HCT116 (cell line): ENCODE measurements at places on chromosomes 2 and 18.
A peak's percentile ranks its signal among the peaks of the same experiment; 100 is the strongest.

DNA sequence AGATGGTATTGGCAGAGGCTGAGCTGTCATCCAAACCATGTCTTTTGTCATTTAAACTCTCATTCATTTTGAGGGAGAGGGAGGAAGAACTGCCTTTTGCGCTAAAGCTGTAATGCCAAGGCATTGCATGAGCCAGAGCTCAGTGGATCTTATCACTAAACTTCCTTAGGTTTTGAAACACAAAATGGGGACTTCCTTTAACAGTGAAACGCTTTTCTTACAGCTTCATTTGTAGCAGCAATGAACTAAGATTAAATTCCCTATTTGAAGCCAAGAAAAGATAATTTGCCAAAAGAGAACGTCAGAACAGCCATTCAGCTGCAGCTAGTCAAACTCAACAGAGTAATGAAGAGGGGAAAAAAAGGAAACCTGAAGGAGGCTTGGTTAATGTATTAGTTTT is 143.5 kb upstream of the MMADHC start:
- no peak for DNase-seq

DNA sequence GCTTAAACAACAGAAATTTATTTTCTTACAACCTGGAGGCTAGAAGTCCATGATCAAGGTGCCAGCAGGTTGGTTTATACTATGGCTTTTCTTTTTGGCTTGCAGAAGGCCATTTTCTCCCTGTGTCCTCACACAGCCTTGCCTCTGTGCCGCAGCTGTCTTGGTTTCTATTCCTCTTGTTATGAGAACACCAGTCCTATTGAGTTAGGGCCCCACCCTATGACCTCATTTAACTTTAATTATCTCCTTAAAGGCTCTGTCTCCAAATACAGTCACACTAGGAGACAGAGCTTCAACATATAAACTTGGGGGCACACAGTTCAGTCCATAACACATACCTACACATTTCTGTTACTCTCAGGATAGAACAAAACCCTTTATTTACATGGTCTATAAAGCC is 17.3 kb upstream of the RHOB start:
- no peak for DNase-seq

GRCh38 chr2:26606847-26607190 is 34.3 kb downstream of the CIB4 start:
- DNase-seq: peak; percentile 34

DNA sequence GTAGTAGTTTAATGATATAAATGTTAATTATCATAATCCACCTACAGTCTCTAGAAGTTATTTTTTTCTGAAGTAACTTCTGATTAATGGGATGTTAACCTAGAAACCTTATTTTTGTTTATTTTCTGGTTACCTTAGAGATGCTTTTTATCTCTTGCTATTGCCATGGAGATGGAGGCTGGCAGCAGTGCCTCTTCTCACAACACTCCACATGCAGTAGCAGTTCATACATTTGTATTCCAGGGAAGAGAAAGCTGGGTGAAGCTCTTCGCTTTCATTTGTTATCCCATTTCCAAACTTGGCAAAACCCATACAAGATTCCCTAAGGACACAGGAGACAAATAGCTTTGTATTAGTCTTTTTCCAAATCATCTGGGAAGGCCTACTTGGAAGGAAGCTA is 1794.1 kb upstream of the LRRTM1 start:
- DNase-seq: no peak

DNA sequence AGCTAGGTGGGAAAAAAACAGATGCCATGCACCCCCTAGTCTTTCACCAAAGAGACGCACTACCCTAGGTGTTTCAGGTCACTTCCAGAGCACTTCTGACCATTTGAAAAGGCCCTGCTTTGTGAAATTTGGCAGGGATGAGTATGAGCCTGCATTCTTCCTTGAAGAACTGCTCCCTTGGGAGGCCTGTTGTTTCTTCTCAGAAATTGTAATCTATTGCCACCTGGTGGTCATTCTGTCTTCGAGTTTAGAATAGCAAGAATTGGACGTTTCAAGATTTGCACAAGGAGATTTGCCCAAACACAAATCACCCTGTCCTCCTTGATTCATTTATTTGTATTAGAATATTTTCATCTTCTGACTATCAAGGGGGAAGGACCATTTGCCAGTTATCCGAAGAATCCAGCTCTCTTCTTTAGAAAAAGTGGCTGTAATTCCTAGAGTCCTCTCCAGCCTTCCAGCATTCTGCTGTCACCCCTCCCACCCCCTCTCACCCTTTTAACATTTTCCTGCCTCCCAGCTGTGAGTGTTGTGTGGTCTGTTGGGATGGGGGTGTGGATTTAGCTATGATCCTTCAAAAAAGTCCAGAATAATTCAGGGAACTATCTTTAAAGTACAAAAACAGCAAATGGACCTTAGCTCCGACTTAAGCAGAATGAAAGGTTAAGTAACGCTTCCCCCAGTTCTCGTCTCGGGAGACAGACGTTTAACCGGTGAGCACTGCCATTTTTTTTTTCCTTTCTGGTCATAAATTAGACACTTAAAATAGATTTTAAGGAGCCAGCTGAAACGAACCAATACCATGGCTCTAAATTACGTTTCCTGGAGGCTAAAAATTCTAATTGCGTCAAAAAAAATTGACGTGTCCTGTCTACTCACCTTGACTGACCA is 3.7 kb upstream of the GAD1 start:
- DNase-seq: peak; percentile 80

- no peak for DNase-seq
These were observed 96.6 kb downstream of the QPCT start for GRCh38 chr2:37441055-37441454.

- peak; percentile 35 for DNase-seq
These were observed 678.8 kb downstream of the KCNJ3 start for GRCh38 chr2:155377266-155377680.

DNA sequence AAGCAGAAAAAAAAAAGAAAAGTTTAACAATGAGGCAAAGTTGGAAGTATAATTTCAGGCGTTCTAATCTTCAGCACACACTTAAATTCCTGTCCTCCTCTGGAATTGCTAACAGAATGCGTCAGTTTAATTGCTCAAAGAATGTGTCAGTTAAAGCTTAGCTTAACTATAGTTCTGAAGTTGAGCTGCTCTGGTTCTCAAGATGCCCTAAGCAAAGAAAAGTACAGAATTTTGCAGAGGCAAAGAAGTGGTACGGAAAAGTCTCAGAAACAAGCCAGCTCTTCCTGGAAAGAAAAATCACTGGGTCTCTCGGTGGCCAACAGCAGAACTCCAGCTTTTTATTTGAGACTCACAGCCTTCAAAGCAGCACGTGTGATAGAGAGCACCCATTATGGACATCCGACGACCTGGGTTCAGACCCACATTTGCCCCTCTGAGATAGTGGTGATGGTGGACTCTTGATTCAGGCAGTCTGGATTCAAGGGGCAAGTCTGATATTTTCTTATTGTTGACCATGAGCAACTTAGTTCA is 22.2 kb upstream of the MYO3B start:
- DNase-seq: no peak

DNA sequence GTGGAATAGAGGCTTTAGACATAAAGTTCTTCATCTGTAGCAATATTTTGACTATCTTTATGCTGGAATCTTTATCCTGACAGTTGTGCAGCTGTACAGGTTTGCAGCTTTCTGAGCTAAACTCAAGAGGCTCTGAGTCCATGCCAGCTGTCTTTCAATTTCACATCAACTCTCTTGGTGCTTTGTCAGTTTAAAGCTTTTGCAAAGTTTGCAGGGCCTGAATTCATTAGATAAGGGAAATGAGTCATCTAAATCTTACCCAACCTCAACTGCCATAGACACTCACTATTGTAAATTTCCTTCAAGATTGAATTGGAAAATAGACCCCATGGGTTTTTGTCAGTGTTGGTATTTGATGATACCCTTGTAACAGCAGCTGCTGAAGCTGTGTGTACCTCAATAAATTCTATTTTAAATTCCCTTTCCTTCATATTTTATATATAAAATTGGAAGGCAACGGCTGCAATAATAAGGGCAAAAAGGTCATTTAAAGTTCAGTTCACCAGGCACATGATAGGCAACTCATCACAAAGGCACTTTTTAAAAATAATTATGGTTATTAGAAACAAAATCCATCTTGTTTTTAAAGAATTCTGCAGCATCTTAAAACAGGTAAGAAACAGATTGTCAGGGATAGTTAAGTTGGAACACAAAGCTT is 169.9 kb upstream of the SLC39A10 start:
- peak; percentile 7 for DNase-seq
